Foreskin keratinocyte (primary cell): ENCODE measurements at places on chromosomes 12 and 14. TPM values are rescaled to one million over a fixed set of nuclear protein-coding genes. Genes with fewer than 3 reads are reported as not detected.
A peak's percentile ranks its signal among the peaks of the same experiment; 100 is the strongest.

GRCh38 chr14:23141706-23142444 lies 22.8 kb upstream of the CEBPE start:
- no peak for DNase-seq

GRCh38 chr12:774051-774614 lies 21.8 kb downstream of the WNK1 start:
- no peak for DNase-seq

- DNase-seq = no peak
Measured at GRCh38 chr14:103905842-103906456, 22.3 kb upstream of the TDRD9 start.

GRCh38 chr14:83744891-83745290 lies 1785.1 kb upstream of the FLRT2 start:
- DNase-seq = no peak

- DNase-seq = no peak
Measured at GRCh38 chr14:30410986-30411385, 148.0 kb upstream of the G2E3 start.

- peak; percentile 91 for DNase-seq
Measured at GRCh38 chr12:103929784-103930033, 501 bp upstream of the HSP90B1 start.

Gene NFE2
- total RNA-seq = 0.07 and 0.14 TPM in 2 replicates

Gene RNASE1
- not detected in 2 replicates for total RNA-seq

Gene JPH4
- not detected in 2 replicates for total RNA-seq

Gene DLGAP5
- 41.5 and 56.0 TPM in 2 replicates for total RNA-seq

Gene TAS2R10
- not detected in 2 replicates for total RNA-seq

Gene FKBP4
- total RNA-seq = 86.0 and 108 TPM in 2 replicates

Gene AMIGO2
- total RNA-seq = 68.7 and 92.9 TPM in 2 replicates

Gene CFAP54
- 0.78 and 0.85 TPM in 2 replicates for total RNA-seq

Gene INSM2
- not detected in 2 replicates for total RNA-seq

Gene P2RX2
- total RNA-seq = not detected in 2 replicates
